ENCODE measurements at places on chromosomes 1 and 21.

- DNase-seq, result no peak
Observed at GRCh38 chr1:74824497-74825107, 91.7 kb downstream of the TYW3 start.

DNA sequence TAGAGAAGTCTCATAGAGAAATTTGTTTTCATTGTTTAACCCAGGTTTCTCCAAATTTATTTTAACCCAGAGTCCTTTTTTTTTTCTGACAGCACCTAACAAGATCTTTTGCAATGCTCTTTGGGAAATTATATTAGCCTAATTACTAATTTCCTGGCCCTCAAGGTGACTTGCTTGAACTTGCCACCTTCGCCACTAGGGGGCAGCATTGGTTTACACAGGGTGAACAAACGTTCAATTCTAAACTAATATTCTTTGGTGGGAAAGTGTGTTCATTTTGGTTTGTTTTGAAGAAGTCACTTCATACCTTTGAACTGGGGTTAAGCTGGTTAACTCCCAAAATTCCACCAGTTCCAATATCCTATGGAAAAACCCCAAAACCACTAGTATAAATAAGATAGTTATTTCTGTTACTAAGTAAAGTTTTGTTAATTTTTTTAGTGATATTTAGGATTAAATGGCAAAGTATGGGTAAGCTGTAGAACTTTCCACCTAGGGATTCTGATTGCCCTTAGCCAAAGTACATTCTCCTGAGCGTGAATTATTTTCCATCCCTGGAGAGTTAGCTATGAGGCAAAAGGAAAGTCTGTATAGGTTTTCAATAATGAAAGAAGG lies 13.0 kb downstream of the CCDC190 start:
- peak; percentile 13 for DNase-seq

DNA sequence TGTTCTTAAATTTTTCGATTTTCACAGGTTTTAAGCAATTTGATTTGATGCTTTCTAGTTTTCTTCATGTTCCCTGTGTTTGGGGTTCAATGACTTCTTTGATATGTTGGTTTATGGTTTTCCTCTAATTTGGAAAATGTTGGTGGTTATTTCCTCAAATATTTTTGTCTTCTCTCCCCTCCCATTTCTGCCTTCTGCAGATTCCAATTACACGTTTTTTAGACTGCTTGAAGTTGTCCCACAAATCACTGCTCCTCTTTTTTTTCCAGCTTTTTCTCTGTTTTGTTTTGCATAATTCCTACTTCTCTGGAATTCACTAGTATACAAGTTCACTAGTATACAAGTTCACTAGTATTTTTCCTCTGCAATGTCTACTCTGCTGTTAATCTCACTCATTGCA lies 61.3 kb downstream of the FAF1 start:
- DNase-seq, result no peak

GRCh38 chr1:78759881-78760280 lies 110.2 kb downstream of the IFI44 start:
- no peak for DNase-seq

- no peak for DNase-seq
Observed at GRCh38 chr1:97013941-97014340, 292.4 kb downstream of the PTBP2 start.

- DNase-seq, result no peak
Observed at GRCh38 chr1:205604825-205605505, 26.8 kb downstream of the ELK4 start.

DNA sequence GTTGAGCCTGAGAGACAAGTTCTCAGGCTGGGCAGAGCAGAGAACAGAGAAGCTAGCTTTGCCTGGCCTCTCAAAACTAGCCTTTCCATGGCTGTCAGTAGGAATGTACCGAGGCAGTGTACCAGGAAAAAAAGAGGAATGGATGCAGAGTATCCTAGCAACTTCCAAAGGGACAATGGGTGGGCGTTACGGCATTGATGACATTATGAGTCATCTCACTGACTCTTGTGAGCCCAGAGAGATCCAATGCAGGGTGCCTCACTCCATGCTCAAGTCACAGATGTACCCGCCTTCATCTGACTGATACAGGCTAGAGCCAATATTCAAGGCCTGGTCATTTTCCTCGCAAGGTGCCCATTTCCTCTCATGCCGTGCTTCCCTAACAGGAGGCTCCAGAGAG lies 51.4 kb upstream of the C8B start:
- no peak for DNase-seq

DNA sequence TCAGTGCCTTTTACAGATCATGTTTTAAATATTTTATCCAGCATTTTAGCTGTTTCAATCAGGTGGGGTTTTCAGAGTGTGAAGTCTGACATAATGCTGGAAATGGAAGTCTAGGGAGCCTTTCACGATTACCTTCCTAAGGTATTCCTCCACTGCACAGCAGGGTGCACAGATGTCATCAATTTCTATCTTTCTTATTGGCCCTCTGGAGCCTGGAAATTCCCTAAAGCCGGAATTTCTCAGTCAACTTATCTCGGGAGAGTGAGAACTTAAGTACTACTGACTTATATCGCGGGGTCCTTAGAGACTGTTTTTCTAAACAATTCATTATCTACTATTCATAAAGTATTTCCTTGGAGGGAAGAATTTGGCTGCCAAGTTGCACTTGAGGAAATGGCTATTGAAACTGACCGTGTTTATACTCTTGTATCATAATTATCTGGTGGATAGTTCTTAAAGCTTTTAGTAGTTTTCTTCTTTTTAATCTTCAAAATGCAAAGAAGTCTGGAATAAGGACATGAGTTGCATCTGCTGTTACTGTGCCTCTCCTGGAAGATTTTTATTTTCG lies 311.8 kb upstream of the B3GALT2 start:
- no peak for DNase-seq

- DNase-seq, result no peak
Observed at GRCh38 chr1:221725735-221726672, 15.9 kb downstream of the DUSP10 start.

- peak; percentile 57 for DNase-seq
Observed at GRCh38 chr1:161098210-161099068, at the start of gene KLHDC9. KLHDC9 (plus strand) TSS chr1:161098361; CDS start chr1:161098536, 175 bp downstream.

DNA sequence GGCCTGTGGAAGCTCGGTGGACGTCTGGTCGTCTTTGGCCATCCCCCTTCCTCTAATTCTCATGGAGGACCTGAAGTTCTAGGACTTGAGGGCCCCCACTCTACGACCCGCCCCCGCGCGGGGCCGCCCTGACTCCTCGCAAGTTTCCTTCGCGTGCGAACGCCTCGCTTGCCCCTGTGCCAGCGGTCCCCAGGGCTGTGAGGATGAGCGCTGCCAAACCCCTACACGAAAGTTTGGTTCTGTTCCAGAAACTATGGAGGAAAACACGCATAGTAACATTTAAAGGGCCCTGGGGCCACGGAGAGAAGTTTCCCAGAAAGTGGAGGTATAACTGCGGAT lies 304 bp upstream of the GNG12 start:
- DNase-seq, result no peak

- DNase-seq, result no peak
Observed at GRCh38 chr1:235659186-235659771, 9.7 kb upstream of the GNG4 start.

DNA sequence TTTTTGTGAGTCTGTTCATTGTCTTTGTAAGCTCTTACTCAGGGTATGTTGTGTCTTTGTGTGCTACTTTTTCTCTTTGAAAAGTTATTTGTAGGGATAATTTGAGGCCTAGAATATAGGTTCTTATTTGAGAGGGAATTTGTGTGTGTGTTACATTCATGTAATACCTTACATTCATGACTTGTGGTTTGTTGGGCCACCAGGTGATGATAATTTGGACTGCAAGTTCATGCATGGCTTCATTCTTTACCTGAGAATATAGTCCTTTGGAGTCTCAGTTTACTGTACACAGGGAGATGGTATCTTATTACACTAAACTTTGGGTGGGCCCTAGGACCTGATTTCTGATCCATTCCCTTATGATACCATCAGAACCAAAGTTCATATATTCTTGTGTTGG lies 51.8 kb upstream of the FASLG start:
- no peak for DNase-seq

DNA sequence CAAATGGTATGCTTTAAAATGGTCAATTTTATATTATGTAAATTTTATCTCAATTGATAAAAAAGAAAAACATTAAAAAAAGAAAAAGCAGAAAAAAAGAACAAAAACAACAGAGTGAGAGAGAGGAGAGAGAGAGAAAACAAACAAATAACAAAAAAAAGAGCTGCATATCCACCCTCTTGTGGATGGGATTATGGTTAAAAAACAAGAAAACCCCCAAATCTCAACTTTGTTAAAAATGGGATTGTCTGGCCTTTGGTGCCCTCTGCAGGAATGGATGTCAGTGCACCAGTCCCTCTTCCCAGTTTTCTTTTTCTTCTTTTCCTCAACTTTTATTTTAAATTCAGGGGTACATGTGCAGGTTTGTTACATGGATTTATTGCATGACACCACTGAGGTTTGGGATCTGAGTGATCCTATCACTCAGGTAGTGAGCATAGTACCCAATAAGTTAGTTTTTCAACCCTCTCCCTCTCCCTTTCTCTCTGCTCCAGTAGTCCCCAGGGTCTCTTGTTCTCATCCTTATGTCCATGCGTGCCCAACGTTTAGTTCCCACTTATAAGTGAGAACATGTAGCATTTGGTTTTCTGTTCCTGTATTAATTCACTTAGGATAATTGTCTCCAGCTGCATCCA lies 28.1 kb downstream of the RNF187 start:
- peak; percentile 20 for DNase-seq

- no peak for DNase-seq
Observed at GRCh38 chr1:181061891-181062835, 26.3 kb upstream of the IER5 start.

DNA sequence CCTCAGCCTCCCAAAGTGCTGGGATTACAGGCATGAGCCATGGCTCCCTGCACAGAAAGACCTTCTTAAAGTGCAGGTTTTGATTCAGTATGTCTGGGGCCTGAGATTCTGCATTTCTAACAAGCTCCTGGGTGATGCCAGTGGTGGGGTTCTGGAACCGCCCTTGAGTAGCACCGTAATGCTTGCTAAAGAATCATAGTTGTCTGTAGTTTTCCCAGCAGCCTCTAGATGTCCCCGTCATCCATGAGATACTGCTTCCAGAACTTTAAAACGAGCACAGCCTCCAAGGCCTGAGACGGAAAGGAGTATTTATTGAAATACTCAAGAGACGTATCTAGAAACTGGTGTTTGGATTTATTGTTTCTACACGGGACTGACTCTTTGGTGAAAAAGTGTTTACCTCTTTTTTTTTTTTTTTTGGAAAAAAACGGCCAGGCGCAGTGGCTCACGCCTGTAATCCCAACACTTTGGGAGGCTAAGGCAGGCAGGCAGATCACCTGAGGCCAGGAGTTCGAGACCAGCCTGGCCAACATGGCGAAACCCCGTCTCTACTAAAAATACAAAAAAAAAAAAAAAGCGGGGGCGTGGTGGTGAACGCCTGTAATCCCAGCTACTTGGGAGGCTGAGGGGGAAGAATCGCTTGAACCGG lies 2.6 kb upstream of the TOR3A start:
- DNase-seq, result peak; percentile 57

DNA sequence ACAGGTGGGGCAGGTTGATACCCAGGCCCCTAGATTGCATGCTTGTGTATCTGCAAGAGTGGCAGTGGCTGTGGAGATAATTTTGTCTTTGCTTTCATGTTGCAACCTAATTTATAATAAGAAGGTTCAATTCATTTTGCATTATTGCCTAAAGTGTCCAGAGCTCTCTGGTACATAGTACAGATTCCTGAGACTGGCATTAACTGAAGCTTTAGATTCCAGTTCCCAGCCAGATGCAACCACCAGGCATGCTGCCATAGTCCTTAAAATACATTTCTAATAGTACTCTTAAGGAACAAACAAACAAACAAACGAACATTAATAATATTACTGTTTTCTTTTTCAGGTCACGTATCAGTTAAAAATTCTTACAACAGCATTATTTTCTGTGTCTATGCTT lies 36.9 kb downstream of the SLC35A3 start:
- DNase-seq, result no peak

- DNase-seq, result no peak
Observed at GRCh38 chr1:28156821-28157220, 19.7 kb downstream of the PTAFR start.

DNA sequence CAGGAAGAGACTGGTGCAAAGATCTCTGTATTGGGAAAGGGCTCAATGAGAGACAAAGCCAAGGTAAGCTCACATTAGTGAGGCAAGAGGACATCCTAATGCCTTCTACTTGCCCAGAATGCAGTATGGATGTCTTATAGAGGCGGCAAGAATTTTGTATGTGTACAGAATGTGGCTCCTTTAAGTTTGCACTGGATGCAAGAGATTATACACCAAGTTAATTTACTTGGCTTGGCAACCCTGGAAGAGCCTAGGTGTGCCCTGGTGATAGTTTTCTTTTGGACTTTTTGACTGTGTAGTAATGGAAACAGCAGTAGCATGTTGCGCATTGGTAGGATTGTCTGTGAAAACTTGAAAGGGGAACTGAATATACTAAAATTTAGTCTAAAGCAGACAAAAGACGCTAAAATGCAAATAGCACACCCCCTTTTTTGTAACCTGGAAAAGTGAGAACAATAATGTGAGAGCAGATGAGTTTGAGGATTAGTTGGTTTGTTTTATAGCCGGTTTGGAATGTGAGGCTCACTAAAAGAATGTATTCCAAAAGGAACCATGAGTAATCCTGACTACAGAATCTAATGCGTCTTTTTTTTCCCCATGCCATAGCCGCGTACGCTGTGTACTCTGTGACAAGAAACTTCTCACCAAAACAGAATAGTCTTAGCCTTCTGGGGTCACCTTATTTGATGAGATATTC lies 18.1 kb downstream of the KHDRBS1 start:
- no peak for DNase-seq

DNA sequence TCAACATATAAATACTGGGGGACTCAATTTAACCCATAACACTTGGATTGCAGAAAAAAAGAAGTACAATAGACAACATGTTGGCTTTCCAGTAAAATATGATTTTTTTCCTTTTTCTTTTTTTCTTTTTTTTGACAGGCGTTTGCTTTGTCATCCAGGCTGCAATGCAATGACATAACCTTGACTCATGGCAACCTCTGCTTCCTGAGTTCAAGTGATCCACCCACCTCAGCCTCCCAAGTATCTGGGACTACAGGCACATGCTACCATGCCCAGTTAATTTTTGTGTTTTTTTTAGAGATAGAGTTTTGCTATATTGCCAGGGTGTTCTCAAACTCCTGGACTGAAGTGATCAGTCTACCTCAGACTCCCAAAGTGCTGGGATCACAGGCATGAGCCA lies 1512.0 kb upstream of the PRMT6 start:
- DNase-seq, result no peak

DNA sequence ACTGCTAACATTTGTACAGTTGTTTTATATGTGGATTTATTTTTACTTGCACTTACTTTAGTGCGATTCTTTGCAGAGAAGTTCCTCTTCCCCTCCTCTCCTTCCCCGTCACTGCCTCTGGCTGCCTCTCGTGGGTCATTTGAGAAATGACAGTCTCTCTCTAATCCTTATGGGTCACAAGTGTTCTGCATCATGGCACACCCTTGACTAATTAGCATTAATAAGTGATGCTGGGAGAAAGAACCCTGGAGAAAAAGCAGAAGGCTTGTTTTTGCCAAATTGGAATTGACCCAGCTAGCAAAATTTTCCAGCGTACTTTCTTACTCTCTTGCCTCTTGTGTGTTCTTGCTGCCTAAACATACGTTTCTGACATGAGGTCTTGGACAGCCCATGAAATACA lies 301.2 kb downstream of the DUSP10 start:
- no peak for DNase-seq

- DNase-seq, result no peak
Observed at GRCh38 chr21:45267390-45267760, 20.3 kb downstream of the POFUT2 start.

- no peak for DNase-seq
Observed at GRCh38 chr1:175174309-175175102, 18.1 kb downstream of the KIAA0040 start.

- DNase-seq, result no peak
Observed at GRCh38 chr1:99650030-99650429, 4.1 kb downstream of the PALMD start.

GRCh38 chr1:51578383-51579109 lies 38.3 kb upstream of the OSBPL9 start:
- no peak for DNase-seq

All from thymus (tissue), 14 donors.